ENCODE measurements at places on chromosomes 2 and 18. TPM values are rescaled to one million over a fixed set of nuclear protein-coding genes. Genes with fewer than 3 reads are reported as not detected.

Gene CRYGD
- total RNA-seq = not detected

Gene FBXO36
- total RNA-seq = 1.0 TPM

Gene SULT1C4
- not detected for total RNA-seq

Gene ITM2C
- total RNA-seq = 77.2 TPM

Gene PSMA8
- total RNA-seq = 1.2 TPM

Gene OTX1
- not detected for total RNA-seq

Gene IL1B
- total RNA-seq = not detected

Gene ALLC
- not detected for total RNA-seq

Gene FAHD2B
- 29.8 TPM for total RNA-seq

Gene HOXD3
- total RNA-seq = not detected

Gene PFN4
- total RNA-seq = not detected

Gene KYNU
- not detected for total RNA-seq

Gene UGT1A8
- not detected for total RNA-seq

Gene MARCHF4
- total RNA-seq = not detected

Gene BMPR2
- 7.0 TPM for total RNA-seq

Gene STK17B
- 469 TPM for total RNA-seq

Gene MERTK
- total RNA-seq = 0.10 TPM

Gene AQP4
- total RNA-seq = not detected

Gene LHCGR
- total RNA-seq = not detected

Gene ITPRIPL1
- total RNA-seq = 43.5 TPM

Gene SLC8A1
- total RNA-seq = 0.45 TPM

Gene CNTNAP5
- total RNA-seq = not detected

Gene COL4A3
- total RNA-seq = not detected

Gene CTDSP1
- total RNA-seq = 185 TPM

Gene FOXI3
- total RNA-seq = not detected

Gene B4GALT6
- 1.3 TPM for total RNA-seq

Gene RESP18
- total RNA-seq = not detected

Gene ACTG2
- total RNA-seq = 0.81 TPM

Gene LOXHD1
- total RNA-seq = 0.63 TPM

Gene MAP2
- total RNA-seq = not detected

Gene NEB
- total RNA-seq = 0.40 TPM

Gene RGPD3
- total RNA-seq = 0.31 TPM

Gene TLX2
- 0.44 TPM for total RNA-seq

Gene POTEI
- total RNA-seq = not detected

Gene TMEM178A
- total RNA-seq = not detected

Gene CCBE1
- not detected for total RNA-seq

Gene SPHKAP
- not detected for total RNA-seq

Gene ALPG
- total RNA-seq = not detected

Gene ANO7
- total RNA-seq = 0.31 TPM

Gene COQ10B
- 22.5 TPM for total RNA-seq

Gene CYS1
- 0.50 TPM for total RNA-seq

Gene SLC9A4
- total RNA-seq = 0.08 TPM

Gene BARD1
- total RNA-seq = 57.1 TPM

Gene HRH4
- not detected for total RNA-seq

Gene LDLRAD4
- total RNA-seq = 35.7 TPM

Gene GCKR
- total RNA-seq = not detected

Gene LIMS3
- total RNA-seq = 0.74 TPM

Gene APLF
- total RNA-seq = 2.2 TPM

Gene C2orf78
- not detected for total RNA-seq

Gene CLEC4F
- total RNA-seq = not detected

Gene RGPD6
- total RNA-seq = 9.4 TPM

Gene MOCOS
- total RNA-seq = 0.47 TPM

Gene DNAJC5G
- not detected for total RNA-seq

Gene INO80D
- 24.4 TPM for total RNA-seq

Gene AMER3
- not detected for total RNA-seq

Gene CCL20
- total RNA-seq = not detected

Gene CRYGB
- total RNA-seq = not detected

Data from activated CD8-positive, alpha-beta T cell treated with anti-CD3 and anti-CD28 coated beads, Interleukin-2, amount 10 ng/mL, durations not matched to agents 7 days and 5 days (primary cell).